ENCODE measurements at places on chromosomes 5 and 9.

- peak; percentile 80 for DNase-seq
These were observed 623 bp downstream of the FLT4 start for GRCh38 chr5:180648658-180649296.

DNA sequence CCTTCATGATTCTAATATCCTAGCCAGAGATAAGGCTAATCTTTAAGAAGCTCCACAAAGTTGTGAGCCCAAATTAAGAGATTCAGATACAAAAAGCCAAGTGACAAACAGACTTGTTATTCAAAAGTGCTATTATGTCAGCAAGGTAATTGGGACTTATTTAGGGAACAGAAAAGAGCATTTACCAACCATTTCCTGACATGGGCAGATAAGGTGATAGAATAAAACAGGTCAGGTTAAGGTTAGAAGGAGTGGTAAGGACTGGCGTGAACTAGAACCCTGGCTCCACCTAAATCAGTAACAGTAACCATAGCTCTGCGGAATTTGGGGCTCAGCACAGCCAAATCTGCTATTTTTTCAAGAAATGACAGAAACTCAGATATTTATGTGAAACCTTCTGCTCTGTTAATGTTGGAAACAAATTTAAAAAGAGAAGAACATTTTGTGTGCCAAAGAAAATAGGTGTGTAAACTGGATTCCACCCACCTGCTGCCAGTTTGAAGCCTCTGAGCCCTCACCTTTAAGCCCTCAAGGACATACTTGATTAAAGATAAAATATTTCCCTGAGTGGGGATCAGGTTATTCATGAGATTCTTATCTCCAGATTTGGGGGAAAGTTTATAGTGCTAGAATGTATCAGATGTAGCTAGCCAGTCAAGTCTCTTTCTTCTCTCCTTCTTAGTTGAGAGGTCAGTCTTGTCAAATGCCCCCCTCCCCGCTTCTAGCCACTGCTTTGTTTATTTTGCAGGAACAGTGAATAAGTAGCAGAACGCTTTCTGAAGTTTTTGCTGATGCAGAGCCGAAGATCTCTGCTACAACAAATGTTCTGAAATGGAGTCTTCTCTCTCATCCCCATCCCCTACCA is 10.2 kb upstream of the ERMP1 start:
- peak; percentile 6 for DNase-seq

- no peak for DNase-seq
These were observed 6.9 kb downstream of the PPP1R26 start for GRCh38 chr9:135486267-135487065.

DNA sequence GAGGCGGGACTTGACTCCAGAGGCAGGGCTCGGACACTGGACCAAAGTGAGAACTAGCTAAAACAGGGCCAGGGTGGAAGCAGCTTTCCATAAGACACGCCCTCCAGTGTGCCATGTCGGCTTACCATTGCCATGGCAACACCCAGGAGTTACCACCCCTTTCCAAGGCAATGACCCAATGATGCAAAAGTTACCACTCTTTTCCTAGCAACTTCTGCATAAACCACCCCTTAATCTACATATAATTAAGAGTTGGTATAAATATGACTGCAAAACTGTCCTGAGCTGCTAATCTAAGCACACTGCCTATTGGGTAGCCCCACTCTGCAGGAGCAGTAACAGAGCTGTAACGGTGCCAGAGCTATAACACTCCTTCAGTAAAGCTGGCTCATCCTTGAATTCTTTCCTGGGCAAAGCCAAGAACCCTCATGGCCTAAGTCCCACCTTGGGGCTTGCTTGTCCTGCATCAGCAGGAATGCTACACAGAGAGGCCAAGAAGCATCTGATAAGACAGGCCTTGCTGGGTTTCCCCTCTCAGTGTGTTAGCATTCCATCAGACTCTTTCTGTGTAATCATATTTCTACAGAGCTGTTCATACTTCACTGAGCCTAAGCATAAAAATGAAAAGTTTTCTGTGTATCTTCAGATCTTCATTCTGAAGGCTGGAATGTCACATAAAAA is 262.7 kb upstream of the KLF9 start:
- no peak for DNase-seq

GRCh38 chr5:66344544-66344943 is 200.4 kb downstream of the SREK1 start:
- no peak for DNase-seq

- no peak for DNase-seq
These were observed 8.3 kb downstream of the DIMT1 start for GRCh38 chr5:62395210-62395950.

GRCh38 chr5:67435032-67435431 is 238.4 kb upstream of the CD180 start:
- no peak for DNase-seq

DNA sequence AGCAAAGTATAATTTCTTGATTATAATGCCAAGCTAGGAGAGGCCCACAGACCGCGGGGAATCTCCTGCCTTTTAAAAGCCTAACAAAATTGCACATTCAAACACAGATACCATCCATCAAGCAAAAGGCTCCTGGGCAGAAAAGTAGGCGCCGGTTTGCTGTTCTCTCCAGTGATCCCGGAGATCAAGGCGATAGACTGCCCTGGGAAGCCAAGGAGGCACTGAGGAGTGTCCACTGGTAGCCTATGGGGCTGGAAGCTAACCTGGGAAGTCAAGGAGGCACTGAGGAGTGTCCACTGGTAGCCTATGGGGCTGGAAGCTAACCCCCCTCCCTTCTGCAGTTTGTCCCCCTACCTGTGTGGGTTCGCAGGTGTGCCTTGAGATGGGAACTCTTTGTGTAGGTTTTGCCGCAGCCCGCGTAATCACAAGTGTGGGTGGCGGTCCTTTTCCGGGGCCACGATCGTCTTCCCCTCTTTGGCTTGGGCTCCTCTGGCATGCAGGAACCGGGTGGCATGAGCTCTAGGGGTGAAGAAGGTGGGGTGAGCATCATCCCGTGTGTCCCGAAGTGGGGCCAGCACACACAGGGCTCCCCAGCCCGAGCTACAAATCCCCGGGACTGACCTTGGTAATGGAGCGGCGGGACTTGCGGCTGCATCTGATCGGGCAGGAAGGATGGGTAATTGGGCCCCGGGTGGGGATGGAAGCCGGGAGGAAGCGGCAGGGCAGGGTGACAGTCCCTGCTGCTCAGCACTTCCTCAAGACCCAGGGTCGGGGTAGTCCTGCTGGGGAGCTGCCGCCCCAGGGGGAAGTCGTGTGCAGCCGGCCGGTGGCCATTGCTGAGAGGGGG is 2.7 kb downstream of the KLF4 start:
- DNase-seq = peak; percentile 34

DNA sequence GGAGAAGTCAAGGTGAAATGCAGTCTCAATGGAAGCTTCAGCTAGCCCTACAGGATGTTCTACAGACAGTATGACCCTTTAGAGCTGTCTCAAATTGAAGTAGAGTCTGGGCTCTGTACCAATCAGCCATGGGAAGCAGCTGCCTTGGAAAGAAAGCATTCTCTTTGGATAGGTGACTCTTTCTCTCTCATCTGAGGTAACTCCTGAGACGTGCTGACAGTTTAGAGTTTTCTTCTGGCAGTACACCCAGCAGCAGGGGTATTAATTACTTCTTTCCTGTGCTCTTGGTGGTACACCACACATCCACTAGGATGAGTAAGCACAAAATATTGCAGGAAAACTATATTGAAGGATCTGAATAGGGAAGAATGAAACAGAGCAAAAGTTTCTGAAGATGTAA is 329.6 kb upstream of the RGMB start:
- DNase-seq = no peak

GRCh38 chr5:142134331-142135010 is 25.9 kb downstream of the NDFIP1 start:
- DNase-seq = no peak

- no peak for DNase-seq
These were observed 20.4 kb downstream of the ADAMTS2 start for GRCh38 chr5:179324760-179325295.

DNA sequence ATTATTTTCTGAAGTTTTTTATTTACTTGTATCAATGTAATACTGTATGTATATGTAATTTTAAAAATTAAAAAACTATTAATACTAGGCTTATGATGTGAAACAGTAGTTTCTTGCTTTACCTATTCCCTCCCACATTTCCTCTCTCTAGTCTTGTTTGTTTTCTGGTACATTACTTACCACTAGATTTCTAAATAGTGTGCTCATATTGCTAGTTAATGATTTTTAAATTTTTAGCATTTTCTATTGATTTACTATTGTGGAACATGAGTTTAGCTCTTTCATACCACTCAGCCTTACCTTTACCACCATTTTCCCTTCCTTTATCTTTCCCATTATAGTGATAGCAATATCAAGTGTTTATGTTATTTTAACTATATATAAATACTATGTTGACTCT is 39.3 kb downstream of the UBE2R2 start:
- DNase-seq = no peak

DNA sequence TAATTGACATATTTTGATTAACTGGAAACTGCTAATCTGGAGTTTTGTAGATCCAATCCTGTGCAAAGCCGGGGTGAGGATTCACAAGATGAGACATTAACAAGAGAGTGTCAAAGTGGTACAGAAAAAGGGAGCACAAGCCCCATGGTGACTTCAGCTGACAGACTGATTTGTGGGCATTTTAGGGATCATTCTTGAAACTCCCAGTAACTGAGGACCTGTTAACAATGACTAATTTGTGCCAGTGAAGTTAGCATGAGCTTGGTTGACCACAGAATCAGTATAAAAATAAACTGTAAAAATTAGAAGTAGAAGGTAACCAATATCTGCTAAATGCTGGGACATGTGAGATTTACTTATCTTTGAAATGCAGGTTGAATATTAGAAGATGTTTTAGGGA is 1578.3 kb downstream of the EFNA5 start:
- DNase-seq = no peak

- DNase-seq = peak; percentile 69
These were observed 466 bp downstream of the SMC2 start for GRCh38 chr9:104094534-104095015.

GRCh38 chr9:73617586-73617985 is 465.9 kb downstream of the ANXA1 start:
- no peak for DNase-seq

DNA sequence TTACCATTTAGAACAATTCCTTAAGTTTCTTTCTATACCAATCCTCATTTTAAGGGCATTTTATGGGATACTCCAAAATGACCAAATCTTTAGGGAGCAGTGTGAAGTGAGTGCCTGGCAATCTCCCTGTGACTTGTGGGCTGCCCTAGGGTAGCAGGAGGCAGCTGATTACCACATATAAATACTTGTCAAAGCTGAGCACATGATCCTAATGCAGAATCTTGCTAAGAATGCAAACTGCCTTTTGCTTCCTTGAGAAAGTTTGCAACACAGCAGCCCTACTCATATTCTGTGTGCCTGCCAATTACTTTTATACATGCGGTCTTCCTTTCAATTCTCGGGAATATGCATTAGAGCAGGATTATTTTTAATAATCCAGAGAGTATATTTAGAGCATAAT is 18.2 kb upstream of the NREP start:
- no peak for DNase-seq

- DNase-seq = no peak
These were observed 12.5 kb downstream of the PHF2 start for GRCh38 chr9:93588641-93589609.

DNA sequence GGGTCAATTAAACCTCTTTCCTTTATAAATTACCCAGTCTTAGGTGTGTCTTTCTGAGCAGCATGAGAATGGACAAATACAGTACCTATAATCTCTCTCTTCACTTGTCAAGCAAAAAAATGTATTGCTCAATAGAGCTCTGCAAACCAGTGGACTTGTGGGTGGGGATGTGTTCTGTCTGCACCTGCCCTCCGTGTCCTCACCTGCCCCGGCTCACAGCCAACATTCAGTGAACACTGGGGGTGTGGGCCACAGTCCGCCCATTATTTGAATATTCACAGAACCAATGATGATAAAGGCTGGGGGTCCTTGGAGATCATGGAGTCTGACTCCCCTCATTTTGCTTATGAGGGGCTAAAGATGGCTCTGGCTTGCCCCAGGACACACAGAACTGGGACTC is 36.9 kb upstream of the MED27 start:
- no peak for DNase-seq

- no peak for DNase-seq
These were observed 36.6 kb downstream of the BICD2 start for GRCh38 chr9:92727716-92728700.

- no peak for DNase-seq
These were observed 68.7 kb upstream of the WDR41 start for GRCh38 chr5:77560677-77561263.

- DNase-seq = no peak
These were observed 74.6 kb upstream of the ARRDC3 start for GRCh38 chr5:91457681-91458058.

DNA sequence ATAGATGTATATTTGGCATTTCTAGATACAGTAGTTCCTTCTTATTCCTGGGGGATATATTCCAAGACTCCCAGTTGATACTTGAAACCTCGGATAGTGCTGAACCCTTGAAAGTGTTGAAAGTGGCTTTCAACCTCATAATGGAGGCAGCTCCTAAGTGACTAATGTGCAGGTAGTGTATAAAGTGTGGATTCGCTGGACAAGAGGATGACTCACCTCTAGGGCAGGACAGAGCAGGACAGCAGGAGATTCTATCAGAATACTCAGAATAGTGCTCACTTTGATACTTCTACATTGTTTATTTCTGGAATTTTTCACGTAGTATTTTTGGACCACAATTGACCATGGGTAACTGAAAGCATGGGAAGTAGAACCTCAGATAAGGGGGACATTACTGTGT is 1138.9 kb upstream of the WWC1 start:
- DNase-seq = no peak

- DNase-seq = no peak
These were observed 881 bp upstream of the B4GALT1 start for GRCh38 chr9:33167972-33168461.

DNA sequence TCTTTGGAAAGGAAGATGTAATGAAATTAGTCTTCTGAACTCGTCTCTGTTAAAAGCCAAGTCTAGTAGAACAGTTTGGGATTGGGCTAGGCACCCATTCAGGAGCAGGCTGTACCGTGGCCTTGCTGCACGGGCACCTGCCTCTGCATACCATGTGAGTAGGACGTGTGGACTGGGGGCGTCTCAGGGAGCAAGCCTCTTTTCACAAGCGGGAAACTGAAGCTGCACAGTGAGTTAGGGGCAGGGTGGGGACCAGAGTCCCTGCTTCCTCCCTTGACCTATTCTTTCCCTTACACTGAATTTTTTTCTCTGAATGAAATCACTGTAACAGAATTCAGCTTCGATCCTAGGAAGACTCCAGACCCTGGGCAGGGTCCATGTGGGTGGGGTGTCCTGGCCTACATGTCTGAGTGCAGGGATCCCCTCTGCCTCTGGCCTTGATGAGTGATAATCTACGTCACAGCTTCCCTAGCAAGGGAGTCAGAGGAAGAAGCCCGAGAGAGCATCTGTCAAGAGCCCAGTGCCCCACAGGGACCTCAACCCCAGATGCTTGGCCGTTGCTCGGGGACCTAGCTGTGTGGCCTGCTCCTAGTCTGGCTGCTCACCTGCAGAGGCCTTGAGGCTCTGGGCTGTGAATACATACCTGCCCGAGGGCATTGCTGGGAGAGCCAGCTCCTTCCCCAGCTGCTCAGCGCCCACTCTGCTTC is 15.1 kb downstream of the PHF2 start:
- no peak for DNase-seq

- no peak for DNase-seq
These were observed 1946.0 kb upstream of the CDH6 start for GRCh38 chr5:29247346-29248028.

- DNase-seq = no peak
These were observed 58.8 kb upstream of the DHFR start for GRCh38 chr5:80713631-80714030.

- no peak for DNase-seq
These were observed 48.4 kb downstream of the MRPL36 start for GRCh38 chr5:1751026-1751863.
